ENCODE measurements at places on chromosomes 3 and 15.

- DNase-seq: no peak
Measured at GRCh38 chr15:41566121-41566885, 7.3 kb downstream of the TYRO3 start.

GRCh38 chr3:16337856-16338540, 73.0 kb downstream of the OXNAD1 start:
- no peak for DNase-seq

GRCh38 chr15:97729270-97729669, 231.2 kb upstream of the ARRDC4 start:
- DNase-seq: no peak

- no peak for DNase-seq
Measured at GRCh38 chr3:72991522-72991921, 5.1 kb upstream of the PPP4R2 start.

- no peak for DNase-seq
Measured at GRCh38 chr3:64155328-64155727, 69.9 kb downstream of the PRICKLE2 start.
